ENCODE measurements at places on chromosomes 7 and 10.

GRCh38 chr10:69088471-69088769 is 517 bp downstream of the SRGN start:
- no peak for DNase-seq

DNA sequence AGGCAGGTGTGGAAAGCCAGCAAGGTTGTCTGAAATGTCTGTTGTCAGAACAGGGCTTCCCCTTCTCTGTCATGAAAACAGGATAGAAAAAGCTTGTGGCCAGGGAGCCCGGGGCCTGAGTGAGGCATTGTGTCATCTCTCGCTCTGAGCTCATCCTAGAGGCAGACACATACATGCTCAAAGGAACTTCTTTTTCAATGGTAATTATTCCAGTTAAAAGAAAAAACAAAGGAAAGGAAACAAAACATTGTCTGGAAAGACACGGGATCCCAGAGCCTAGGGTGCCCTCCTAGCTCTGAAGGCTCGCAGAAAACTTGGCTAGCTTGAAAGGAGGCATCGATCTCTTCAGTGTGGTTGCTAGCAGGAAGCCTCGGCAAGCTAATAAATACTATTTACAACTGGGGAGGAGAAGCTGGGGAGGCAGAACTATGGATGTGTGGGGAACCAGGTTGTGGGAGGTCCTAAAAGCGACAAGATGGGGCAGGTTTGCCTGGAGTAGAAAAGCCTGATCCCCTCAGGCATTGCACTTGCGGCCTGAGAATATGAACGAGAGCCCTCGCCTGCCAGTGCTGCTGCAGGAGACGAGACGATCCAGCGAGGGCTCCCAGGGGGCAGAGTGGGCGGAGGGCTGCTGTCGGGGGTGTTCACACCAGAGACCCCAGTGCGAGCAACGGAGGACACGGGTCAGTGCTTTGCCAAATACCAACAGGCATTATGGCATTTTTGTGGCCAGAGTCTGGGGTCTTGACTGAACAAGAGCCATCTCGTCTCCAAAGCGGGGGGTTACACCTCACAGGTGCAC is 32.8 kb upstream of the DGKI start:
- DNase-seq = no peak

DNA sequence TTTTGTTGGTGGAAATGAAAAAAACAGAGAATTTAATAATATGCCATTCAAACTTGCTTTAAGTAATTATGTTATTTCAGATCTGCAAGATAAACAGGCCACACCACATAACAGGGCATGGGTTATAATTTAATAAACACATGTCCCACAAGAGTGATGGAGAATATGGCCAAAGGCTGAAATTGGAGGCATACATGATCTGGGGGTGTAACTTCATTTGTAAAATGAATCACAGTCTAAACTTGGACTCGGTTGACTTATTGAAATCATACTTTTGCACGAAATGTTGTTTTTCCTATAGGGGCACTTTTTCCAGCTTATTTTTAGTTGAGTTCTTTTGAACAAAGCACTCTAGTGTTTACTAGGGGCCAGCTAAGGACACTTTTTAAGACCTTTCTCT is 151.6 kb downstream of the TMEM26 start:
- no peak for DNase-seq

DNA sequence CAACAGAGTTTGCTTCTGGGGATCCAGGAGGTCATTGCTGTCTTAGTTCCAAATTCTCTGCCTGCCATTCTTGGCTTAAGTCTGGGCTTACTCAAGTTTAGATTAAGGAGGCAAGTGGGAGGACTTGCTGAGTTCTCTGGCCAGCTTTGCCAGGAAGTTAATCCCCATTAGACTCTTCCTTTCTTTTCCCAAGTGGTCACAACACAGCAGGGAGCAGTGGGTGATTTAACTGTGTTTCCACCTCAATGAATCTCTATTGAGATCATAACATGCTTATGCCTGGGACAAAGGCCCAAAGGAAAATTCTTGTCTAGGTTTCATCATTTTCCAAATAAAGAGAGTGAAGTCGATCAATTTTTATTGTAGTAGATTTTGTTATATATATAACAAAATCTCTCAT is 1159.6 kb downstream of the SORCS3 start:
- DNase-seq = peak; percentile 63

GRCh38 chr7:2477447-2478398 is 1.5 kb upstream of the GRIFIN start:
- no peak for DNase-seq

All from non-pigmented ciliary epithelial cell (primary cell).